M059J (cell line): ENCODE measurements at places on chromosomes 11 and 22.

- DNase-seq = no peak
Observed at GRCh38 chr11:73361953-73362776, 14.0 kb upstream of the RELT start.

DNA sequence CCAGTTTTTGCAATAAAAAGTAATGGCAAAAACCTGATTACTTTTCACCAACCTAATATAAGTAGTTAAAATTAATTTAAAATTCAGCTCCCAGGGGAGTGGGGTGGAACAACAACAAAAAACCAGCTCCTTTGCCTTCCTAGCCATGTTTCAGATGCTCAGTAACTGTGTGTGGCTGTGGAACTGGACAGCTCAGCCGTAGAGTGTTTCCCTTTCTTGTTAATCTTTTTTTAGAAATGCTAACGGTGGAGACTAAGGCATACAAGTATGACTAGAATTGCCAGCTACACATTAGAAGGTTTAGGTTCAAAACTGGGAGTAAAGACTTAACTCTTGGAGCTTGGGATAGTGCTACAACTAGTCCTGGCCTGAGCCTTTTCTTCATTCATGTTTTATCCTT is 45.0 kb downstream of the PPP6R3 start:
- no peak for DNase-seq

- no peak for DNase-seq
Observed at GRCh38 chr11:34999453-34999852, 83.0 kb downstream of the PDHX start.

GRCh38 chr22:35918456-35918855 is 110.2 kb downstream of the RBFOX2 start:
- no peak for DNase-seq

DNA sequence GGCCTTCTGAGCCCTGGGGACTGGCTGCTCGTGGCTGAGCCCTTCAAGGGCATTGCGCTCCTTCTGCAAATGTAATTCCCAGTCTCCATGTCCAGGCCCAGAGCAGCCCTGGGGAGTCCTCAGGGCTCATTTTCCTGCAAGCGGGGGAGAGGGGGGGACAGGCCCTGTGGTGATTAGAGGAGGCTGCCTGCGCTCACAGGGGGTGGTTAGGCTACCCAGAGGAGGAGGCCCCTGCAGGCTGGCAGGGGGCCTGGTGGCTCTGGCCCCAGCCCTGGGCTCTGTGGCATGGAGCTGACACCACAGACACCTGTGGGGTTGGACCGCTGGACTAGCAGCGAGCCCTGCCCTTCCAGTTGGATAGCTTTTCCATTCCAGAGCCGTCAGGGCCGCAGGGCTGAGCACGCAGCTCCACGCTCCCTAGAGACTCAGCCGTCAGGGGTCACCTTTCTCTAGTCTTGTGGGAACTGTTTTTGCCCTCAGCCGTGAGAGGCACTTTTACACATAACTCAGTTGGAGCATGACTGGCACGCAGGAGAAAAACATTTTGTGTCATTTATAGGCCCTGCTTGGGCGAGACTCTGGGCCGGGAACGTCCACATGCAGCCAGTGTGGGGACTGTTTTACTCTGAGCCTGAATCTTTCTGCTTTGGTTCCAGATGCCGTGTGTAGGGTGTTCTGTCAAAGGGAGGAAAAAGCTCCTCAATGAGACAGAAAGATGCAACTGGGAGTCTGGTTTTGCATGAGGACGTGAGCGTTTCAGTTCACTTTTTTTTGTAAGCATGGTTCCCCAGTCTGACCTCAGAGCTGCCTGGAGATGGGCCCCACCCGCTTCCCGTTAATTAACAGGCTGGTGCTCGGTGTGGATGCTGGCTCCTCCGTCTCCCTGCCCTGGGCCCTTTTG is 58.1 kb downstream of the LRP5 start:
- DNase-seq = no peak
